ENCODE measurements at places on chromosomes 2 and 18.

DNA sequence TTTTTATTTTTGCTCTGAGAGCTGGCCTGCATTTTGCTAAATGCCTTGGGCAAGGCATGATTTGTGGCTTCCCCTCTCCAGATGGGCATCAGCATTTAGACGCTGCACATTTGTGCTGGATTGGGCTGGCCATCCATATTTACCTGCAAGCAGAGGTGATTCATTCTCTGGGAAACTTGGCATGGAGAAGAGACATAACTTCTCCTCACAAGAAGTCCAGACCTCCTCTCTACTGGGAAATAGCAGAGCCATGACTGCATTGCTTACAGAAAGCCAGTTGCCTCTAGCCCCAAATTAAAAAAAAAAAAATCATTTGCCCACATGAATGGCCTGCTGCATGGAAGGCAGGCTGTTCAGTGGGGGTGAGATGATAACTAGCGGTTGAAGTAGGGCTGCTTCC, 120.1 kb downstream of the ACTR3 start:
- DNase-seq = no peak

DNA sequence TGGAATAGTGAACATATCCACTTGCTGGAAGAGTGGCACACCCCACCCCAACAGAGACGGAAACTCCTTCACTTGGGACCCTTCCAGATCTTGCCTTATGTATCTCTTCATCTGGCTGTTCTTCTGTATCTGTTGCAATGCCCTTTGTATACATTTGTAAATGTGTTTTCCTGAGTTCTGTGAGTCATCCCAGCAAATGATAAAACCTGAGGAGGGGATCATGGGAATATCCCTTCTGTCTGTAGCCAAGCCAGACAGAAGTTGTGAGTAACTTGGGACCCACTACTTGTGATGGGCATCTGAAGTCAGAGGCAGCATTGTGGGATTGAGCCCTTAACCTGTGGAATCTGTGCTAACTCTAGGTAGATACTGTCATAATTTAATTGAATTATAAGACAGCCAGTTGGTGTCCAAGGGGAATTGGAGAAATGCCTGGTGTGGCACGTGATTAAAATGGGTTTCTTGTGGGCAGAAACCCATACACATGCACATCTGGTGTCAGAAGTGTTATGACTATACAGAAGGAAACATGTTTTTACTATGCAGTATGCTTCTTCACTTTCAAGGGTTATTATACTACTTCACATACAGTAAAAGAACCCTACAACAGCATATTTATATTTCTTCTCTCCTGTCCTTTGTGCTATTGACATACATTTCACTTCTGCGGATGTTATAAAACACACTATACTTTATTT, 32.3 kb upstream of the TMEM247 start:
- no peak for DNase-seq

GRCh38 chr2:763766-764525, 86.7 kb upstream of the TMEM18 start:
- no peak for DNase-seq

- no peak for DNase-seq
These were observed 79.6 kb downstream of the GAREM1 start for GRCh38 chr18:32391126-32391525.

GRCh38 chr18:73691118-73691517, 456.5 kb downstream of the FBXO15 start:
- DNase-seq = no peak

DNA sequence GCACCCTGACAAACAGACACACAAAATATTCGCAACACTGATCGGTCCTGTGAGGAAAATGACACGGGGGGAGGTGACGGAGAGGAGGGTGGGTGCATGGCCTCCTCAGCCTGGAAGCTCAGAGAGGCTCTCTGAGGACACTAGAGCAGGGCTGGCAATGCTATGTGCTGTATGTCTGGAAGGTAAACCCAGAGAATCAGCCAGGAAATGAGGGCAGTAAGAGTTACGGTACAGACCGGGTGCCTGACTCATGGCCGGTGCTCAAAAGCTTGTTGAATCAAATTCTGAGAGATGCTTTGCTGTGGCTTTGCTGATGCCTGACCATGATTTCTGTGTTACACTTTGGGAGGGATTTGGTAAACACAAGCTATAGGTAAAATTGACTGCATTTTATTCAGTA, 81.9 kb downstream of the CCDC93 start:
- no peak for DNase-seq
